ENCODE measurements at places on chromosomes 2 and 18.

DNA sequence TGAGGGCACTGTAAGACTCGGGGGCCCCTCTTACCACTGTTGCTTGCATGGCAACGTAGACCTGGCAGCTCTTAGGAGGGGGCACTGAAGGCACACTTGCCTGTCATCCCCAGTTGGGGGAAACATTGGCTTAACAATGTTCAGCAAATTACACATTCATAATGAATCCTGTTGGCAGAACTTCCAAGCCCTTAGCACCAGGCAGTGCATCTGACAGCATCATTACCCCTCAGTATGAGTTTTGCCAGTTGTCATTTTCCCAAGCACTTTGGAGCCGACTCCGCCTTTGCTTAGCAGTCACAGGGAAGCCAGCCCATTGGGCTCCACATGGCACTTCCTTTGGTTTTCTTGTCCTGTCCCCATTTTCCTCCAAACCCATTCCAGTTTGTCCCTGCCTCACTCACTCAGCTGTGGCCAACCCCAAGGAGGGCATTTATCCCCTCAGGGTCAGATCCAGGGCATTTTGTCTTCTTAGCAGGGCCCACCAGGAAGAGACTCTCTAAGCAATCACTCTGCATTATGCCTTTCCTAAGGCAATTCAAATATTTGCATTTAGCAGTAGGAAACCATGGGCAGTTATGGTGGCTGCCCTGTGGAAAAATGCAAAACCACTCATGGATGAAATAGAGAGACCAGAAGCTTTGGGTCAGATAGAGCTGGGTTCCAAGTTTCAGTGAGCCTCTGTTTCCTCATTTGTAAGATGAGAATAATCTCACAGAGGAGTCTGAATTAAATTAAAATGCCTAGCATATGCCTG is 73.9 kb downstream of the VSNL1 start:
- no peak for DNase-seq

DNA sequence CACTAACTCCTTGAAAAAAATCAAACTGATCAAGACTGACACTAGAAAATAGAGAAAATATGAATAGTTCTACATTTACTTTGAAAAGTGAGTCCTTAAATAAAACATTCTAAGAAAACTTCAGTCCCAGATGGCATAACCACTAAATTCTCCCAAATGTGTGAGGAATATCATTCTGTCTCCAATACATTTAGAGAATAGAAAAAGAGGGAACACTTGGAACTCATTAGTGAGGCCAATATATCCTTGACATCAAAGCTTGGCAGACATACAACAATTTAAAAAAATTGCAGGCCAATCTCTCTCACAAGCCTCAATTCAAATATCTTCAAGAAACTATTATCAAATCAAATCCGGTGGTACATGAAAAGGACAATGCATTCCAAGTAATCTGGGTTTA is 79.3 kb upstream of the TMEM247 start:
- DNase-seq, result no peak

DNA sequence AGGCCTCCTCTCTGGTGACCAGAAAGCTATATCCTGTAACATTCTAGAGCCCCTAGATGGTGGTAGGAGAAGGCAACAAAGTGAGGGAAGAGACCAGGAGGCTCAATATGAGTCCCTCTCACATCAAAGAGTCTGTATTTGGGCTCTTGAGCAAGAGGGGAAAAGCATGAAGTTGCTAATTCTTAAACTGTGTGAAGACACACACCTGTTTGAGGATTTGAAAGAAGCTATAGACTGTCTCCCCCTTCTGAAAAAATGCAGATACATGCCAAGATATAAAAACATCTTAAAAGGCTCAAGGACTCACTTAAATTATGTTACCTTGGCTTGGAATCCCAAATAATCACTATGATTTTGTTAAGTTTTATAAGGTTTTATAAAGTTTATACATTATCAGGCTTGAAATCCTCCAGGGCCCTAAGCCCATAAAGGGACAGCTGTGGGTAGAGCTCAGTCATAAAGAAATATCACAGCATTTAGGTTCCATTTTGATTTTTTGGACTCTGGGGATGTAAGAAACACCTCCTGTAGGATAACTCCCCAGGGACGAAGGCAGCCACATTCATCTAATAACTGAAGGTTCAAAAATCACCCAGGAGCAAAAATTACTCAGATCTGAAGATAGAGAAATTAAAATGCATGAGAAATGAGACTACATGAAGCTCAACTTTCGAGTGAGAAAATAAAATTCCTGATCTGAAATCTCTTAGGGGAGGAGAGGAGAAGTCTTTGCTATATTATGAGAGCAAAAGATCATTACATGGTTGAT is 136.1 kb upstream of the LGALSL start:
- no peak for DNase-seq

GRCh38 chr18:45336448-45336847 is 278.8 kb upstream of the SLC14A2 start:
- no peak for DNase-seq

DNA sequence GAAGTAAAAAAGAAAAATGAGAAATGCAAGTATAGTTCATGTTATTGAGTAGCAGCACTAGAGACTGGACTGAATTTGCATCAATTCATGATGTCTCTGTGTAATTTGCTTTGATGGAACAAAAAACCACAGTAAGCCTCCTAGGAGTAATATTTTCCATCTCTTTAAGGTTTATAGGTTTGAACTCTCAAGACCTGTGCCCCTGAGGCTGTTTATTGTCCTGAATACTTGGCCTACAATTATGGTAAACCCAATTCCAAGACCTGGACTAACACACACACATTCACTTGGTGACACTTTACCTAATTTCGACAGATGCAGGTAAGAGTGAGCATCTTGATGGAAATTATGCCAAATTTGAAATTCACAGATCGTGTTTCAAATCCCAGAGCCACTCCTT is 71.8 kb upstream of the ZNF521 start:
- no peak for DNase-seq

DNA sequence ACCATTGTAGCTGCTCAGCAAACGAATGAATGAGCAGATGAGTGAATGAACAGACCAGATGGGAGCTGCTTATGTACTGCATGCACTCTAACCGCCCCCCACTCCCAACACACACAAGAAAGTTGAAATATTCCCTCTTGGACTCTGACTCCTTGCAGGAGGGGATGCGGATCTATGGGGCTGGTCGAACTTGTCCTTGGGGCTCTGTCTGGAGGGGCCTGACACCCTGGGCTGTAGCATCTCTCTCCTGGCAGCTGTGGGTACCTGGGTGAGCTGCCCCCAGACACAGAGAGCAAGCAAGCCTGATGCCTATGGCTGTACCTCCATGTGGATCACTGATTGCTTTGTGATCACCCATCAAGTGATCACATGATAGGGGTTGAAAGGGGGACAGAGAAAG is 192.4 kb upstream of the SMAD2 start:
- DNase-seq, result no peak

- DNase-seq, result no peak
These were observed 88.9 kb downstream of the MOGAT1 start for GRCh38 chr2:222760301-222760897.

DNA sequence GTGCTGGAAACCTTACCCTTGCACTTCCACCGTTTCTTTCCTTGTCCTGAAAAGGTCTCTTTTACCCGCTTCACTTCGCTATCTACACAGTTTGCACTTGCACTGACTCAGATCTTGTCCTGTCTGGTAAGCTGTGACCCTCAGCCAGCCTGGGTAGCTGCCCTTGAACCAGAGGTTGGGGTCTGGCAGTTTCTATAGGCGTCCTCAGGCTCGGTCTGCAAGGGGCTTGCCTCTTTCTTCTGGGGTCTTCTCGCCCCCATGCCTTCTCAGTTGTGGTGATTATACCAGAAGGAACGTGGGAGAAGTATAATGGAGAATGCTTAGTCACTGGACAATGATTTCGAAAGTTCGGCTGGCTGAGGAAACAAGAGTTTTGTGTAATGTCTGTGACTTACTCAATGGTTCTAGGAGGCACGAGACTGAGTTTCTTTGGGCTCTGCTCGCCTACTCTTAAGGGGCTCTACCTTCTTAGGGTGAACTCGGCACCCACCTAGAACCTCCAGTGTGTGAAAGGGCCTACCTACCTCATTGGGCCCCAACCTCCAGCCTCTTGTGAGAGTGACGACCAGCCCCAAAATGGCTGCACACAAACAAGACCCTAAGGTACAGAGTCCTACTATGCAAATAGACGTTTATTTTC is 6.9 kb upstream of the STAT1 start:
- no peak for DNase-seq

DNA sequence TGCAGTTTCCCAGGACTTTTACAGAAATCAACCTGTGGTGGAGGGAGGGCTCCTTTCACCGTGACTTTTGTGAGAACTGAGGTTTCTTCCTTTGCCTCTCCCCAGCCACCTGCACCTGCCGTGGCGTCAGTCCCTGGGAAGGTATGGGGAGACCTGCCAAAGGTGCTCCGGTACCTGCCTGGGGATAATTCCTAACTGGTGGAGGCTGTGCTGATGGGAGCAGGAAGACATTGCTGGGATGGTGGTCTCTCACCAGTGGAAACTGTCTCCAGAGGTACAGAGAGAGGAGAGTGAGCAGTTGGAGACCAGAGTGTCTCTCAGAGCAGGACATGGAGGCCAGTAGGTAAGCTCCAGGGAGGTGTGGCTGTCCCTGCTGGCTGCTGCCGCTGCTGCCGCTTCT is 52.6 kb downstream of the CIB4 start:
- no peak for DNase-seq

- DNase-seq, result no peak
These were observed 4.6 kb downstream of the HOXD1 start for GRCh38 chr2:176193048-176193447.

DNA sequence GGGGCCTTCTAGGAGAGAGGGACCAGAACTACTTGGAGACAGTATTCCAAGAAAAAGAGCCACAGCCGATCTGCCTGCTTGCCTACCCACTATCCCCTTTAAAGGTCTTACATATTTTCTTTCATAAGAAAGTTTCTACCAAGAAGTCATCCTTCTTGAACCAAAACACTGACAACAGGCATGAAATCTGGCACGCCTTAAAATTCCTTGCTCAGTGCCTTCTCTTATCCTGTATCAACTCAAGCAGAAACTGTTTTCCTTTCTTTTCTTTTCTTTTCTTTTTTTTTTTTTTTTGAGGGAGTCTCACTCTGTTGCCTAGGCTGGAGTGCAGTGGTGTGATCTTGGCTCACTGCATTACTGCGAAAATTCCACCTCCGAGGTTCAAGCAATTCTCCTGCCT is 48.3 kb upstream of the ZFP36L2 start:
- no peak for DNase-seq

GRCh38 chr2:45987856-45988255 is 309.4 kb upstream of the EPAS1 start:
- no peak for DNase-seq

GRCh38 chr2:109005686-109006204 is 16.7 kb upstream of the EDAR start:
- DNase-seq, result no peak

GRCh38 chr2:204625135-204625534 is 79.9 kb downstream of the PARD3B start:
- no peak for DNase-seq

DNA sequence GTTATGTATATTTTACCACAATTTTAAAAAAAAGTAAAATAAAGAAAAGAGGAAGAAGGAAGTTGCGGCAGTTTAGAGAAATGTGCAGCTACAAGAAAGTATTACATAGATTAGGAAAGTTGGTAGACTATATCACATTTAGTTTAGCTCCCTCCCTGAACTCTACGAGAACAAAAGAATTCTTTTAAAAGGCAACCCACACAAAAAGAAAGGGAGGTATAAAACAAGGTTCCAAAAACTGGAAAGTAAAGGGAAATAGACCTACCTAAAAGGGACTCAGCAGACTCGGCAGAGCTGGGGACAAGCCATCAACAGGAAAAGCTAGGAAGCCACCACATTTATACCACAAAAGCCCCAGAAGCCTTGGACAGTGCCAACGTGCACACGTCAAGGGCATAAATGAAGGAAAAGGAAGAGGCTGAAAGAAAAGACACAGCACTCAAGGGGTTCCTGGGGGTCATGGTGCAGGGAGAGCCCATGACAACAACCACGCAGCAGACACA is 9.1 kb downstream of the TMEM127 start:
- DNase-seq, result no peak

DNA sequence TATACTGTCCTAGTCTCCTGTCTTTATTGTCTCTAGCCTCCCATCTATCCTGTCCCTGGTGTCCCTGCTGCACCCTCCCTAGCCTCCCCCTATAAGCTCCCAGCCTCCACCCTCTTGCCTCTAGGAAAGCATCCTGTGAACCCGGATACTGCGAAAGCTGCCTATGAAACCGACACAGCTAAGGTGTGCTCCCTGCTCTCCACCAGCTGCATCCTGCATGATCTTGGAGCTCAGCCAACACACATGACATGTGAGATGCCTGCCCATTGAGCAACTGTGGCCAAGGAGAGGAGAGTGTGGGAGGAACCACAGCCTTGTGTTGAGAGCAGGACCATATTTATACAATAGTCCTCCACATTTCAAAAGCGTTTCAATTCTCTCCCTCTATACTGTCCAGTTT is 187.1 kb downstream of the ZBTB7C start:
- DNase-seq, result no peak

DNA sequence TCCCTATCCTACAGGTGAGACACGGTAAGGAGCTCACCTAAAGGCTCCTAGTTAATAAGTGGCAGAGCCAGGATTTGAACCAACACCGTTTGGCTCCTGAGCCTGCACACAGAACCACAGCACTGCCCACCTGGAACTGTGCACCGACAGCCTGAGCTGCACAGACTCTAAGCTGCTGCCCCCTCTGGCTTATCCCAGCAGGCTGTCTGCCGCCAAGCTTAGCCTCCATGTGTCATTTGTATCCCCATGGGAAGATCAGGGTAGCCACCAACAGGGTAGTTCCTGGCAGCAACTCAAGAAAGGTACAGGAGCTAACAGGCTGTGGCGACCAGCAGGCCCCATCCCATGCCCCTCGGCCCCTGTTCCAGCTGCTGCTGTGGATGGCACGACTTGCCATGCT is 135.7 kb downstream of the LRRC30 start:
- DNase-seq, result no peak

GRCh38 chr2:25301453-25302352 is 40.0 kb downstream of the DNMT3A start:
- DNase-seq, result no peak
